ENCODE measurements at places on chromosomes 2 and 18. TPM values are rescaled to one million over a fixed set of nuclear protein-coding genes. Genes with fewer than 3 reads are reported as not detected.

The PARD3B gene
- total RNA-seq = 6.2 TPM

The NYAP2 gene
- not detected for total RNA-seq

The CD28 gene
- under 0.01 TPM for total RNA-seq

The GTF2A1L gene
- total RNA-seq = 3.5 TPM

The BCL11A gene
- under 0.01 TPM for total RNA-seq

The CYP27C1 gene
- not detected for total RNA-seq

The TNFRSF11A gene
- 1.5 TPM for total RNA-seq

Data from aortic smooth muscle cell (primary cell).